ENCODE measurements at places on chromosomes 13 and 19. TPM values are rescaled to one million over a fixed set of nuclear protein-coding genes. Genes with fewer than 3 reads are reported as not detected.

The FCAR gene
- not detected for polyA plus RNA-seq

The KLK3 gene
- 1.3 TPM for polyA plus RNA-seq

The BTBD2 gene
- polyA plus RNA-seq = 43.2 TPM

The ZNF724 gene
- 1.4 TPM for polyA plus RNA-seq

All from testis (tissue), 5 donors.